Left lobe of liver (tissue), 2 donors: ENCODE measurements at places on chromosomes 7 and 10.
A peak's percentile ranks its signal among the peaks of the same experiment; 100 is the strongest.

- DNase-seq: no peak
Measured at GRCh38 chr10:20858292-20859124, 38.6 kb downstream of the NEBL start.

GRCh38 chr10:13347043-13347499 is 1.0 kb downstream of the SEPHS1 start:
- no peak for DNase-seq

DNA sequence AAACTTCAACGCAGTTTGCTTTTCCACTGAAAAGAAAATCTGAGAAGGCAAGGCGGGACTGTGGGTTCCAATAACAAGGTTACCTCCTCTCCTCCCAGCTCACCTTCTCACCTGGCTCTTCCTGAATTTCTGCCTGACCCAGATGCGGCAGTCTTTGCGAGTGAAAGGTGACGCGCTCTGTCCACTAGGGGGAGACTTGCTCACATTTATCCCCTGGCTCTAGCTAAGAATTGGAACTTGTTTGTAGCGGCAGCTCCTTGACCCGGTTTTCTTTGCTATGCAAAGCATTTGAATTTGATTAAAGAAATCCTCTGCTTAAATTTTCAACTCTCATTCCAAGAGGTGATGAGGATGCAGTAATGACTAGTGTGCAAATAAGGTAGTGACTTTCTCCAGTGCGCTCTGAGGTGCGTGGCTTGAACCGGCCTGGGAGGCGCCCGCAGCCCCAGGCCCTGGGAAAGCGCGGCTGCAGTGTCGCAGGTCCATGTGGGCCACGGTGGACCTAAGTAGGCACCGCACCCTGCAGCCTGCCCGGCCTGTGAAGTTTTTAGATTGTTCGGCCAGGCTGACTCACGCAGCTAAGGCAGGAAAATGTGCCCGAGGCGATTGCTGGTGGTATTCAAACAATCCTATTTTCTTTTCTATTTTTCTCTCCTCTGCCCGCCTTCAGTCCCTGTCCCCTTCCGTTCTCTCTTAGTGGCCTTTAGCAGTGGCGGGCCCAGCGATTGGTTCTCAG is 336.9 kb upstream of the NPSR1 start:
- peak; percentile 63 for DNase-seq

- no peak for DNase-seq
Measured at GRCh38 chr10:122457934-122458333, 3.4 kb upstream of the HTRA1 start.

GRCh38 chr7:148108381-148108780 is 482.2 kb upstream of the C7orf33 start:
- no peak for DNase-seq

- DNase-seq: no peak
Measured at GRCh38 chr7:157930926-157931466, 594.2 kb downstream of the DNAJB6 start.

DNA sequence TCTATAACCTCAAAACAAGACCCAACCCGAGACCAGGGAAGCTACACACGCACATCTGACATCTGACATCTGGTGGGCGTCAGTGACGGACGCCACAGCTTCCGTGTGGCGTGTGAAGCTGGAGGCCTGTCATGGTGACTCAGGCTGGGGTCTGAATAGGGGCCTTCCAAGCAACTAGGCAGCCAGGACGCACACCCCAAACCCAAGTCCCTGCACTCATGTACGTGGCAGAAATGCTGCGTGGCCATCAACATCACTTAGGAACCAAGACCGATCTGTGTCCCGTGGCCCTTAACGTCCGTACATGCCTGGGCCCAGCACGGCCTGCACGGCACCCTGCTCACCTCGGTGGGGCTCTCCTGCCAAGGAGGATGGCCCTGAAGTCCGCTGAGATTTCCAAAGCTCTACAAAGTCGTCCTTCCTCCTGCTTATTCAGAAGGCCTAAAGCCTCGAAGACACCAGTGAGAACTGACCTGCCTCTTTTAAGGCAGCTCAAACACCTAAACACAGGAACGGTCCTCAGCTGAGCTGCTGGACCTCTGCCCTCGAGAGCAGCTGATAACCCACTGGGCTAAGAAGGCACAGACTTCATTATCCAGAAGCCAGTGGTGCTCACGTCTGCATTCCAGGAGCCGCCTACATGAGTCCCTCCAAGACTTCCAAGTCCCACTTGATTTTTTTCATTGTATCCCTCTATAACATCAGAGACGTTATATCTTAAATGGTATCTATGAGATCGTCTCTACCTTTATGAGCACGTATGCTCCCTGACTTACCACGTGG is 82.5 kb downstream of the DIP2C start:
- no peak for DNase-seq
